ENCODE measurements at places on chromosomes 2 and 18. TPM values are rescaled to one million over a fixed set of nuclear protein-coding genes. Genes with fewer than 3 reads are reported as not detected.

TFCP2L1 gene
- not detected for total RNA-seq

KCNG2 gene
- total RNA-seq, result 0.12 TPM

FAM110C gene
- total RNA-seq, result under 0.01 TPM

ITGB1BP1 gene
- 39.1 TPM for total RNA-seq
